ENCODE measurements at places on chromosomes 6 and 20.

DNA sequence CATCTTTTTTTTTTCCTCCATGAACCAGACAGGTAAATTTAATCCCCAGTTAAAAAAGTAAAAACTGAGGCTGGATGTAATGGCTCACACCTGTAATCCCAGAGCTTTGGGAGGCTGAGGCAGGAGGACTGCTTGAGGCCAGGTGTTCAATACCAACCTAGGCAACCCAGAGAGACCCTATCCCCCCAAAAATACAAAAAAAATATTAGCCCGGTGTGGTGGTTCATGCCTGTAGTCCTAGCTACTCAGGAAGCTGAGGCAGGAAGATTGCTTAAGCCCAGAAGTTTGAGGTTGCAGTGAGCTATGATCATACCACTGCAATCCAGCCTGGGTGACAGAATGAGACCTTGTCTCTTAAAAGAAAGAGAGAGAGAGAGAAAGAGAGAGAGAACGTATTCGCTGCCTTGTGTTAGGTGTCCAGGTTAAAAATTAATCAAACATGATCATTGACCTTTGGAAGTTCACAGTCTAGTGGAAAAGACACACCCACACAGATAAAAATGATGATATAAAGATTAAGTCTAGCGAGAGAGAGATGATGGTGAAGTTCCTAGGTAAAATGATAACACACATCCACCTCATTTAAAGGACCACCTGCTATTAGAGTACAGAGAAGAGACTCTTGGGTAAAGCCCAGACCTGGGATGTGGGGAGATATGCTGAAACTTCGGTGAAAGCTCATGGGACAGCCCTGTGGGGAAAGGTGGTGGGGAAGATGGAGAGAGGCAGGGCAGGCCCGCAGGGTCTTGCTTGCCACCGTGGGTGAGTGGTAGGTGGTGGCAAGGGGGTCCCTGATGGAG lies 4.8 kb upstream of the NHSL1 start:
- DNase-seq: no peak

DNA sequence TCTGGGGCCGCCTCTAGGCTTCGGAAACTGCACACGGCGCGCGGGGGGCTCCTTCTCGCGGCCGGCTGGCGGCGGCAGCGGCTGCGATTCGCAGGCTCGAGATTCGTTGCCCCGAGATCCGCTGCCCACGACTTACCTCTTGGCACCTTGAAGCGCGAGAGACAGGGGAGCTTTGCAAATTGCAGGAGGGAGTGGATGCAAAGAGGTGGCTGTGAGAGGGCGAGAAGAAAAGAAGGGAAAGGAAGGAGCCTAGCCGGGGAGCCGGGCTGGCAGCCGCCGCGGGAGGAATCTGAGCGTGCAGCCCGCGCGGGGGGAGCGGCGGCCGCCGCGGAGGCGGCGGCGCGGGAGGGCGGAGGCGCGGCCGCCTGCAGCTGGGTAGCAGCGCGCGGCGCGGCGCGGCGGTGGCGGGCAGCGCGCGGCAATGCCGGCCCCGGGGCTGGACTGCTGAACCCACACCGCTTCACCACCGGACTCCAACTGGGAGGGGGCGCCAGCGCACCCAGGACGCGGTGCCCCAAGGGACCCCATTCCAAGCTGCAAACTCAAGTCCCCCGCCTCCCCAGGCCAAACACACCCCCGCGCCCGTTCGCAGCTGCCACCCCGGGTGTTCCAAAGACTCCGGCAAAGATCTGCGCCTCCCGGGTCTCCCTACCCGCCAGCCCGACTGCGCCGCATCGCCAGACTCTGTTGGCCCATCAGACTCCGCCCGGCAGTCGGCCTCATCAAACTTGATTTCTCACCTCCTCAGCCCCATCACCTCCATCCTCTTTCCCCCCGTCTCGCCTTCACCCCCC lies 44.2 kb upstream of the SUPT3H start:
- peak; percentile 29 for DNase-seq

DNA sequence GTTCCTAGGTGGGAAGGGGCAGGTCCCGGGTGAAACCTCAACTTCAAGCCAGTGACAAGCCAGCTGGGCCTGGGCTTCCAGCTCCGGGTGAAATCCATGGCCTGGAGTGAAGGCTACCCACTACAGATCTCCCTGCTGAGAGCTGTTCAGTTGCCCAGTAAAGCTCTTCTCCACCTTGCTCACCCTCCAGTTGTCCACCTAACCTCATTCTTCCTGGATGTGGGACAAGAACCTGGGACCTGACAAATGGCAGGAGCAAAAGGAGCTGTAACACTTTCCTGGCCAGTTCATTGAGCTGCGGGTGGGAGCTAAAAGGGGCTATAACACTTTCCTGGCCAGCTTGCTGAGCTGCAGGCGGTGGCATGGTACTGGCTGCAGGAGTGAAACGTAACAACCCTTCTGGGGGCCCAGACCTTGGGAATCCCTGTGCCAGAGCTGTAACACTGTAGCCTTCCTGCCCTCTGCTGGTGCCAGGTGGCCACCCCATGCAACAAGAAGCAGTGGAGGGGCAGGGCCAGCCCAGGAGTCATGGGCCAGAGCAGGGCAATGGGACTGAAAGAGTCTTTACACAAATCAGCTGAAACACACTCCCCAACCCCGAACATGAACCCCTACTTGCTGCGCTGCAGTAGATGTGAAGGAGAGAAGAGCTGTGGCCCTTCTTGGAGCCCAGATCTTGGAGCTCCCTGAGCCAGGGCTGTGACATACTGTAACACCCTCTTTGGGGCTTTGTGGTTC lies 3.6 kb upstream of the HINT3 start:
- DNase-seq: no peak

GRCh38 chr6:100314186-100314585 lies 150.5 kb downstream of the SIM1 start:
- DNase-seq: no peak

- DNase-seq: no peak
These were observed 215.0 kb upstream of the HSF2 start for GRCh38 chr6:122184401-122184827.

- no peak for DNase-seq
These were observed 12.4 kb downstream of the WFDC3 start for GRCh38 chr20:45779011-45779915.

- no peak for DNase-seq
These were observed 852.2 kb upstream of the CITED2 start for GRCh38 chr6:140226637-140227036.

DNA sequence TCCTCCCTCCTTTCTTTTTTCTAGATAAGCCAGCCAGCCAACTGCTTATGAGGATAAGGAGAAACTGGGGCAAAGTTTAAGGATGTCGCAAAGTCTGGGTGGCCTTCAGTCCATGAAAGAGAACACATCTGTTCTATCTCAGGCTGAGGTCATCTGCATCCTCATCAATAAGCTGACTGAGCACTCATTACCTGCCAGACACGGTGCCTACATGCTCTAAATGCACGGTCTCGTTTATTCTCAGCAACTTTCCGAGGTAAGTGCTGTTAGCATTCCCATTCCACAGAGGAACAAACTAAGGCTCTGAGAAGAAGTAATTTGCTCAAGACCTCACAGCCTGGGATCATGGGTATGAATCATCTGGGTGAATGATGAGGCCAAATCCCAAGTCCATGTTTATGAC lies 133.1 kb downstream of the BCAS1 start:
- no peak for DNase-seq
